Activated CD4-positive, alpha-beta T cell treated with anti-CD3 and anti-CD28 coated beads, Interleukin-2, amount 50 U/mL, for 1 hour (primary cell): ENCODE measurements at places on chromosomes 3 and 15.

- DNase-seq: no peak
These were observed 573 bp upstream of the DIS3L start for GRCh38 chr15:66292571-66293418.

DNA sequence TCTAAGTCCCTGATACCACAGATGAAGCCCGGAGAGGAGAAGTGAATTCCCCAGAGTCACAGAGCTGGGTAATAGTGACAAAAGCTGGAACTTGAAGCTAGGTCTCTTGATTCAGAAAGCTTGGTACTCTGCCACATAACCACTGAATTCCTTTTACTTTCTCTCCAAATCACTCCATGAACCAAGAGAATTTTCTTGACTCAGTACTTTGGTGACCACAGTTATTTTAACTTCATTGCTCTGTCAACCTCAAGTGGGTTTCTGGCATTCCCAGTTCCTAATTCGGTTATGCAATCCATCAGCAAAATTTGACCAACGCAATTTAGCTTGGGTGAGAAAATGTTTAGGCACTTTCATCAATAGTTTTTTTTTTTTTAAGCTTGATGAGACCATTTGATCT, 61.0 kb upstream of the PPARG start:
- no peak for DNase-seq

GRCh38 chr3:107813026-107813425, 277.8 kb downstream of the CD47 start:
- no peak for DNase-seq

DNA sequence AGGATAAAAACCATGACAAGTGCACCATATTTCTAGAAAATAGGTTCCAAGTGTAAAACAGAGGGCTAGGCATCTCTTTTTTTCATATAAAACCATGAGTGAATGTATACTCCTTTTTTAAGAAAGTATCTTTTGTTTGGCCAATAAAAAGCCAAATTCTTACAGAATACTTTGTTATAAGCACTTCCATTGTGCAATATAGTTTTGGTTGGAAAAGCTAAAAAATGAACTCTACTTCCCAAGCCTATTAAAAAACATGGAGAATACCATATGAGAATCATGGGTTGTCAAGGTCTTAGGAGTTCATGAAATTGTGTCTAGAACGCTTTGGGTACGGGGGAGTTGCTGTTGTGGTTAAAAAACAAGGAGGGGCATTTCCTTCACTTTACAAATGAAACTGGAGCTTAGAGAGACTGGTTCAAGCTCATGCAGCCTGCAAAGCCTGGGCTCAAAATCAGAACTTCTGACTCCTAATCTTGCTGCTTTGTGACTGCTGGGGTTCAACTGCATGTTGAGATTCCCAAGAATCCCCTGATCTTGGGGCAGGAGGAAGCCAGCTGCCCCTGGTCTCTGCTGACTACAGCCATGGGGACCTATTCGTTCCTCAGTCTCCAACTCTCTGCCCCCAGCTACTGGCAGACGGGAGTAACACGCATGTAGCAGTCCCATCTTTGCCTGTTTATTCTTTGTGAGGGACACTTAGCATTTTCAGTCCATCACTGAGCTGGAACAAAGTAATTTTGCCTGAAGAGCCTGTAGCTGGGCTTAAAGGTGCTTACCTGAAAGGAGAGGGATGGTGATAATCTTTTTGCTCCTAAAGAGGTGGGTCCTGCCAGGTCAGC, 229.1 kb downstream of the CHST2 start:
- DNase-seq: no peak

DNA sequence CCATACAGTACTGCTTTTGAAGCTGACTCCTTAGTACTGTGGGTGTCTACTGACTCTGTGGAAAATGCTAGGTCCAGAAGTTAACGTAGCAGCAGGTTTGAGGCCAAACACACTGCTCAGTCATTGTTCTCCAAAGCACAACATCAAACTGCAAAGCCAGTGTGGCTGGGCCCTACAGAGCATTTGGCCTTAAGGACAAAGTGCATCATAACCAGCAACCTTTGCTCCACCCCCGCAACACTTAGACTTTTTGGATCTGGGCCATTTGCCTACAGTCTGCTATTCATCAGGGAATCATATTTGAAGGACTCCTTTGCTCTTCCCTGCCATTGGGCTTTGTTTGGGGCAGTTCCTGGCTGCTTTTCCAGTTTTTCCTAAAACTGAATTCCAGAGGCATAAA, 43.1 kb upstream of the ARL6 start:
- no peak for DNase-seq

GRCh38 chr15:74890665-74890960, 771 bp downstream of the MPI start:
- DNase-seq: no peak

- DNase-seq: peak; percentile 69
These were observed at the start of gene ZBTB20 for GRCh38 chr3:115146418-115147328. Gene ZBTB20 (minus strand): TSS chr3:115147288.

- DNase-seq: no peak
These were observed 92.4 kb downstream of the MB21D2 start for GRCh38 chr3:192825216-192825615.

- no peak for DNase-seq
These were observed 212.5 kb upstream of the FEZF2 start for GRCh38 chr3:62585861-62586260.

- DNase-seq: no peak
These were observed 11.8 kb upstream of the SCN10A start for GRCh38 chr3:38827791-38828190.

DNA sequence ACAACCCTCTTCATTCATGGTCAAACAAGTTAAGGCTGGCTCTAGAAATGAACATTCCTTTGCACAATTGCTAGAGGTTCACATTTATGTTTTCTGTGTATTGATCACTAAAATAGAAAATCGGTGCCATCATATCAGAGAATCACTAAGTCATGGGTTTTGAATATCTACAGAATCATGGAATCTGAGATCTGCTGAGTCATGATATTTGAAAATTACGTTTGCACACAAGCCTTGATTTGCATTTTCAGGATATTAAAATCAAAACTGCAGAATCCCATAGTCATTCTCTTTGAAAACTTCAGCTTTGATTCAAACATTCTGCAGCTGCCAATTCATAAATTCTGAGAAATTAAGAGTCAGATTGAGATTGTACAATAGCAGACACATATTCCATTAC, 26.1 kb upstream of the CHRNA7 start:
- DNase-seq: no peak

DNA sequence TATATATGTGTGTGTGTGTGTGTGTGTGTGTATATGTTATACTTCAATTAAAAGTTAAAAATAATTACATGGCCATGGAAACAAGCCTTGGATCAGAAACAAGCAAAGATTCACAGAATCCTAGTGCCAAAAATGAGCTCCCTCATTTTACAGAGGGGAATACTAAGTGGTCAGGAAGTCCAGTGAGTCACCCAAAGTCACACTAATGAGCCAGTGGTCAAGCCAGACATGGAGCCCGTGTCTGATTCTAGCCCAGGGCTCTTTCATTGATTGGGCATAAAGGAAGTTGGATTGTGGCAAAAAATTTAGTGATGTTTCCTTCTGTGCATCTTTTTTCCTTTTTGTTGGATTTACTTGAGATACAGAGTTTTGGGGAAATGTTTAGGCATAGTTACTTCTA, 152.5 kb upstream of the NPHP3 start:
- no peak for DNase-seq

- DNase-seq: no peak
These were observed 3.1 kb upstream of the CHRNA3 start for GRCh38 chr15:78623786-78624497.

DNA sequence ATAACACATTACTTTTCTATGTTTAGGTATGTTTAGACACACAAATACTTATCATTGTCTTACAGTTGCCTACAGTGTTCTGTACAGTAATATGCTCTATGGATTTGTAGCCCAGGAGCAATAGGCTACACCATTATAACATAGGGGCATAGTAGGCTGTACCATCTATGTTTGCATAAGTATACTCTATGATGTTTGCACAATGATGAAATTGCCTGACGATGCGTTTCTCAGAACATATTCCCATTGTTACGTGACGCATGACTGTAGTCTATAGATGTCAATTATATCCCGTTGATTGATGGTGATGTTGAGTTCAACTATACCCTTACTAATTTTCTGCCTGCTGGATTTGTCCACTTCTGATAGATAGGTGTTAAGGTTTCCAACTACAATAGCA, 139.4 kb upstream of the PFN2 start:
- DNase-seq: no peak

GRCh38 chr15:90957031-90957790, 2.5 kb downstream of the RCCD1 start:
- DNase-seq: no peak

GRCh38 chr3:14797731-14798130, 21.0 kb upstream of the FGD5 start:
- no peak for DNase-seq

DNA sequence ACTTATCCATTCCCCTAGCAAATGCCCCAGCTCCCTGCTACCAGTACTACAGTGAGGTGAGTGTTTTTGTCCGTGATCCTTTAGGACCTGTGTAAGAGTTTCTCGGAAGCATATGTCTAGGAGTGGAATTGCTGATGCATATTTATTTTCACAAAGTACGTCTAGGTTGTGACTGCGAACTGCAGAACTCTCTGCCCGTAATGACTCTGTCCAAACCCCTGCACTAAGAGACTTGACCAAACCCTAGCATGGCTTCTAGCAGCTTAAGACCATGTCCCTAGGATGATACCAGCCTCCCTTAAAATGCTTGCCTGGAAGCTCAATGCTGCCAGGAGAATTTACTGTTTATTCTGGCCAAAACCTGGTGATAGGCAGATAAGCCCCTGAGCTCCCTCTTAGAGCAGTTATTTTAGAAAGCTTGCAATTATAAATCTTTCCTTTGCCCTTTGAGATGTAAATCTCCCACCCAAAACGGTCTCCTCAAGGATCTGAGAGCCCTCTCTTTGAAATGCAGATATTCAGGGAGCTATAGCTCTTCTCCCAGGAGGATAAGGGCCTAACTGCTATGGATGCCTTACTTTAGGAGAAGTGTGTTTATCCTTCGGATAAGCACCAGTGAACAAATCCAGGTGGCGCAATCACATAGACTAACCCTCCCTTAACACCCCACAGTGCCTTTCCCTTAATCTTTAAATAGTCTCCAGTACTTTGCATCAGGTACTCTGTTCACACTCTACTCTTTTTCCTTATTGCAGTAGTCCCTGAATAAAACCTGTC, 14.7 kb upstream of the CA12 start:
- DNase-seq: no peak

GRCh38 chr3:159059395-159059794, 257.5 kb downstream of the MFSD1 start:
- no peak for DNase-seq

- no peak for DNase-seq
These were observed 28.5 kb downstream of the CMTM6 start for GRCh38 chr3:32474201-32474600.

- DNase-seq: peak; percentile 42
These were observed 1.4 kb downstream of the HTD2 start for GRCh38 chr3:58307639-58308215.

DNA sequence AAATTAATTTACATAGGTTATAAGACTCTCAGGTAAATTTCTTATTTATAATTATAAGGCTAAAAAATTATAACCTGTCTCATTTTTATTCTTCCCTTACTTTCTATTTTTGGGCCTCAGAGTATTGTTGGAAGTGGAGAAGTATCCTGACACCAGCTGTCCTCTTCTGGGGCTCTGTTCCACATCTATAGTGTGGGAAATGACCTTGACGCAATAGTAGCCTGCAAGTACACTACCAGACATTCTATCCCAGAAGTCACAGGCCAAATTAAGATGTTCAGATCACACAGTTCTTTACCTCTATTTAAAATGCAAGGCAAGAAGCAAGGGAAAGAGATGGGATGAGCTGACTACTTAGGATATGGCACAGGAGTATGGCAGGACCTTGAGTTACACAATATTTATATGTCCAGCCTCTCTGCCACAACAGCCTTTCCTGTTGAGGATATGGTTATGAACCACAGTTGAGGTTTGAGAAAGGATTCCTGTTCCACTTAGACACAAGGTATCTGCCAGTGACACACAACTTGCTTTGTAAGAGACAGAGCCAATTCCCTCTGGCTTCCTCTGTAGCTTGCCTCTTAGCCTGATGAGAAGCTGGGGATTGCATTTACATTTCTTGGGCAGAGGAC, 158.0 kb upstream of the IL12A start:
- no peak for DNase-seq

- DNase-seq: no peak
These were observed 193.9 kb upstream of the UBE2E1 start for GRCh38 chr3:23611737-23612295.

- DNase-seq: no peak
These were observed 319.6 kb downstream of the ZBTB20 start for GRCh38 chr3:114827495-114827894.

DNA sequence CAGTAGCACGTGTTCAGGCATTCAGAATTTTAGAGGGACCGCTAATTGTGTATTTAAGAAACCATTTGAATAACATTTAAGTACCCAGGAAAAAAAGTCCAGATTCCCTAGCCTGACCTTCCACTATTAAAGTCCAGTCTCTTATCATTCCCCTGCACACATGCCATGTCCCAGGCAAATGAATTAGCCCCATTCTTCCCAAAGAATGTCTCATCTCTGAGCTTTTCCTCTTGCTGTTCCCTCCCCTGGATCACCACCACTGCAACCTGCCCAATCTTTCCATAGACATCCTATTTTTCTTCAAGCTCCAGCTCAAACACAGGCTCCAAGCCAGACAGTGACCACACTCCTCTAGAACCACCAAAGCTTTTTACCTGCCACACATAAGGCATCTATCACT, 25.9 kb downstream of the PLD1 start:
- no peak for DNase-seq

DNA sequence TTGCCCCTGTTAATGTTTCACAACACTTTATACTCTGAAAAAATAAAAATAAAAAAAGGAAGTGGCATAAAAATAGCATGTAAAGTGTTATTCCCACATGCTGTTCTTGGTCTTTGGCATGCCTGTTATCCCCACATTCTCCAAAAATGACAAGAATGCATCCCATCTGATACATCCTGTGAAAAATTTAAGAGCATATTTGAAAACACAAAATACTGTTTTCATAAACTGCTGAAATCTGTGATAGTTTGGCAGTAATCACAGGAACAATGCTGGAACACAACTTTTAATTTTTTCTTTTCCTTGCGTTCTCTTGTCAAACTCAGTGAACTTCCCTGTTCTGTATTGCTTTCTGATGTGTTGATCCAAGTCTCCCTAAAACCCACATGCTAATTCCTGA, 288.8 kb downstream of the ROBO2 start:
- DNase-seq: no peak

DNA sequence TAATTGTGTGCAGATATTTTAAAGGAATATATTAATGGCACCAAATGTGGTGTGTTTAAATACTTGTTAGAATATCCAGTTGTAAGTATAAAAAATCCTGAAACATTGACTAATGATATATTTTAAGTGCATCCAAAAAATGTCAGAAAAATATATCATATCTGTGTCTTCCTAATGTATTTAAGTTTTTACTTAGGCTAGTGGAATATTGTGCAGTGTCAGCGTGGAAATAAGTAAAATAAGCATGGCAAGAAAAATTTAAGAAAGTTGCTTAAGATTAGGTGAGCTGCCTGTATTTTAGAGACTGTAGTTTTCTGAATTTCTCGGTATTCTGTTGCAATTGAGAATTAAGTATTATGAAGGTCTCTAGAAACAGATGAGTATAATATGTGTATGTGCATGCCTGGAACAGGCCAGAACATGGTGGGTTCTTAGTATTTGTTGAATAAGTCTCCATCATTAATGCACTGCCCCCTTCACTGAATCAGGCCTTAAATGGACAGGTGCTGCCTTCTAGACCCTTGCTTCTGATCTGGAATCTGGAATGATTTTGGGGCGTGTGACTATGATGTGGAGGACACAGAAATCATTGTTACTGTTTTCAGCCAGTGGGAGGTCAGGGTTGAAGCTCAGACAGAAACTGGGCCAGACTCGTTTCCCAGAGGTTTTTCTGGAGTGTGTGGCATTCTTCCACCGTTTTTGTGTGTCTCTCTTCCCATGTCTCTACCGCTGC, 86.1 kb downstream of the TRAK1 start:
- no peak for DNase-seq
